ENCODE measurements at places on chromosomes 5 and 9.

- no peak for DNase-seq
These were observed 54.9 kb downstream of the DUSP1 start for GRCh38 chr5:172715931-172716682.

GRCh38 chr9:36401164-36401740 is 1.2 kb upstream of the RNF38 start:
- DNase-seq = peak; percentile 80

DNA sequence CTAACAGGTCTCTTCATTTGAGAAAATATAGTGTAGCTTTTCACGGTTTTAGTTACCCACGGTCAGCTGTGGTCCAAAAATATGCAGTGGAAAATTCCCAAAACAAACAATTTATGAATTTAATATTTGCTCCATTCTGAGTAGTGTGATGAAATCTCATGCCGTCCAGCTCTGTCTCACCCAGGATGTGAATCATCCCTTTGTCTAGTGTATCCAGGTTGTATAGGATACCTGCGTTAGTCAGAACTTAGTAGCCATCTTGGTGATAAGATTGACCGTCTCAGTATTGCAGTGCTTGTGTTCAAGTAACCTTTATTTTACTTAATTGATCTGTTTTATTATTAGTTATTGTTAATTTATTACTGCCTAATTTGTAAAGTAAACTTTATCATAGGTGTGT is 41.1 kb downstream of the NDUFS4 start:
- DNase-seq = peak; percentile 80

- DNase-seq = no peak
These were observed 73.4 kb upstream of the FBXW11 start for GRCh38 chr5:172079876-172080275.

GRCh38 chr9:93209576-93210323 is 25.8 kb downstream of the WNK2 start:
- DNase-seq = no peak

GRCh38 chr5:73531356-73531755 is 33.1 kb downstream of the BTF3 start:
- no peak for DNase-seq

DNA sequence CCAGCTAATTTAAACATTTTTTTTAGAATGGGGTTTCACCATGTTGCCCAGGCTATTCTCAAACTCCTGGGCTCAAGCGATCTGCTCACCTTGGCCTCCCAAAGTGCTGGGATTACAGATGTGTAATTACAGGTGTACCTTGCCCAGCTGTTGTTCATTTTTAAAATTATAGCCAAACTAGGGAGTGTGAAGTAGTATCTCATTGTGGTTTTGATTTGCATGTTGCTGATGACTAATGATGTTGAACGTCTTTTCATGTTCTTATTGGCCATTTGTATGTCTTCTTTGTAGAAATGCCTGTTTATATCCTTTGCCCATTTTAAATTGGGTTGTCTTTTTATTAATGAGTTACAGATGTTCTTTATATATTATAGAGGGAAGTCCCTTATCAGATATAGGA is 31.5 kb downstream of the EHMT1 start:
- DNase-seq = no peak

- no peak for DNase-seq
These were observed 87.7 kb upstream of the PTPN3 start for GRCh38 chr9:109585796-109586195.

- no peak for DNase-seq
These were observed 24.6 kb downstream of the SSBP2 start for GRCh38 chr5:81726297-81726696.

DNA sequence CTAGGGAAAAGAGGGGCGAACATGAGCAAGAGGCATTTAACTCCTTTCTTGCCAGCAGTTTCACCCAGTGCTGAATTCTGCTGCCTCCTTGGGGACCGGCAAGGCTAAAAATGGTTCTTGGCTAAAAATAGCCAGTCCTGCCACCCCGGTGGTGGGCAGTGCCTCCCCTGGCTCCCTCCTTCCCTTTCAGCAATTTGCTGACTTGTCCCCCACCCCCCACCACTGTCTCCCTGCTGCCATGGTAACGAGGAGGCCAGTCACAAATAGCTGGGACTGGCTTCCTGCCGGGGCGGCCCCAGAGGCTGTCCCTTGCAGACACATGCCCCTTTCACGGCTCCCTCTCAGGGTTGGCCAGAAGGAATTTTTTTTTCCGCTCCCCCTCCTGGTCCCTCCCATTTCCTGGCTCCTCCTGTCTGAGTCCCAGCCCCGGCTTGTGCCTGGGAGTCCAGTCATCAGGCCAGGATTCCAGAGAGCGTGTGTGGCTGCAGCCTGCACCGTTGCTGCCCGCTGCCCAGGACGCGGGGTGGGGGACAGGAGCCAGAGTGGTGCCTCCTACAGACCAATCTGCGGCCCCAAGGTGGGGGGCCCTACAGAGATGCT is 130.3 kb downstream of the RGS3 start:
- DNase-seq = peak; percentile 99

DNA sequence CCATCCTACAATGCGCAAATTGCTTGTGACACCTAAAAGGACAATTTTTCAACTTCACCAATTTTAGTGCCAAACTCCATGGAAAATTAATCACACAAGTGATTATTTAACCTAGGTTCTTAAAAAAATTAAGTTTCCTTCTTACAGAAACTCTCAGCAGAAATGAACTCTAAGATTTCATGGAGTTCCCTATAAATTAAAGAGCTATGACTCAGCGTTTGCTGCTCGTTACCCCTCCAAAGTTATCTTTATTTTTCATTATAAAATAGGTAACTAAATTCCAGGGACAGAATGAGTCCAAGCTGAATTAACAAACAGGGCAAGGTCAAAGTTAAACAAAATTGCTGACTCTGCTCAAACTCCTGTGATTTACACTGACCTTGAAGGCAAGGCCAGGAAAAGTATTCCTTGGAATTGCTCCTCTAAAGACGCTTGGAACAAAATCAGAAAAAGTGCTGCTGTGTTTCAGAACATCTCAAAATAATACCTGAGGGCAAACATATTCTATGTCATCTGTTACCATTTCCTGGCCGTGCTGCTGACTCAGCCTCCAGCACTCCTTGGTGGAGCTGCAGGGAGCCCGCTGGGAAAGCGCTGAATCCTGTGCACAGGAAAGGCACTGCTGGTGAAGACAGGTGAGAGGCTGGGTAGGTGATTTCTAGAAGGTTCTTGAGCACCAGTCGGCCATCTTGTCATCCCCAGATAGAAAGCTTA is 2.5 kb upstream of the CMBL start:
- DNase-seq = peak; percentile 19

DNA sequence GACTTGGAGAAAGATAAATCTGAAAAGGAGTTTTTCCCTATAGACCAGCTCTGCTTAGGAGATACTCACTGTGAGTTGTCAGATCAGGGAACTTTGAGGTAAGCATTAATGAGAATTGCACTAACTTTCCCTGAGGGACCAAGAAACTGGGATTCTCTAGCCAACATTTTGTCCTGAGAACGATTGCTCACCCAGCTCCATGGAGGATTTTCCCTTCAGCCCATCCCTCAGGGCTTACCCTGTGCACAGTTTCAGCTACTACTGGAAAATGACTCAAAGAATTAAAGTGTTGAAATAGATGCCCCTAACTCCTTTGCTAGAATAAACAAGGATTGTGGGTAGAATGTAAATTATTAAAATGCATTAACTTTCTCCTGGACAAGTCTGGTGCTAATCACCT is 237.2 kb upstream of the IL12B start:
- DNase-seq = no peak

DNA sequence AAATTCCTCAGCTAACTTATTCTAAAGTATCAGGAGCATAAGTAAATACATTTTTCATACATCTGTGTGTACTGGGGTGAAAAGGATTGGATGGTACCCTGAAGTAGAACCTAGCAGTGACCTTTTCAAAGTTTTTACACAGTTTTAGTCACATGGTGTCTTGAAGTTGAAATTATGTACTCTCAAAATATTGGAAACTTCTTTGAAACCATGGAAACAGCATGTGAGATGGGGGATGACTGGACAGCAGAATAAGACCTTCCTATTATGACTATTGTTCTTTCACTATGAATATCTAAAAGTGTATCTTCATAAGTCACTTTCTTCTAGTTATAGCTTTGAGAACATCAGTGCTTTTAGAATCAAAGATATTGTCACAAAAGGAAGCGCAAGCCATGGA is 301.5 kb upstream of the ELAVL2 start:
- no peak for DNase-seq

DNA sequence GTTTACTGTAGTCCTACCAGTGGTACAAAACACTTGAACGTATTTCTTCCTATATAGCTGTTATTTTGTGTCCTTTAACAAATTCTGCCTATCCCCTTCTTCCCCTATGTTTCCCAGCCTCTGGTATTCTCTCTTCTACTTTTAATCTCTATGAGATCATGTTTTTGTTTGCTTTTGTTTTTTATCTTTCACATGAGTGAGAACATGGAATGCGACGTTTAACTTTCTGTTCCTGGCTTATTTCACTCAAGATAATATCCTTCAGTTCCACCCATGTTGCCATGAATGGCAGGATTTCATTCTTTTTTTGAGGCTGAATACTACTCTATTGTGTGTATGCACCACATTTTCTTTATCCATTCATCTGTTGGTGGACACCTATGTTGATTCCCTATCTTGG is 634.4 kb upstream of the WWC1 start:
- DNase-seq = no peak

DNA sequence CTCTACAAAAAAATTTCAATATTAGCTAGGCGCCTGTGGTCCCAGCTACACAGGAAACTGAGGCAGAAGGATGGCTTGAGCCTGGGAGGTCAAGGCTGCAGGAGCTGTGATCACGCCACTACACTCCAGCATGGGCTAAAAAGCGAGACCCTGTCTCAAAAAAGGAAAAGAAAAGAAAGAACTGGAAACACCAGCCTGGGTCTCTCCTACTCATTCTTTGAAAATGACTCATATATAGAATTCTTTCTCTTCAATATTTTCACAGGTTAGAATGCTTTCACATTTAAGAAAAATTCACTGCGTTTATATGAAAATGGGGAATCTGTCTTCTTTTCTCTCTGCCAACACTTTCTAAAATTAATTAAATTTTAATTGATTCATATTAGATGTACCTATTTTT is 115.6 kb downstream of the TRPM6 start:
- DNase-seq = no peak

GRCh38 chr5:179699616-179700237 is 960 bp downstream of the CANX start:
- DNase-seq = peak; percentile 47

DNA sequence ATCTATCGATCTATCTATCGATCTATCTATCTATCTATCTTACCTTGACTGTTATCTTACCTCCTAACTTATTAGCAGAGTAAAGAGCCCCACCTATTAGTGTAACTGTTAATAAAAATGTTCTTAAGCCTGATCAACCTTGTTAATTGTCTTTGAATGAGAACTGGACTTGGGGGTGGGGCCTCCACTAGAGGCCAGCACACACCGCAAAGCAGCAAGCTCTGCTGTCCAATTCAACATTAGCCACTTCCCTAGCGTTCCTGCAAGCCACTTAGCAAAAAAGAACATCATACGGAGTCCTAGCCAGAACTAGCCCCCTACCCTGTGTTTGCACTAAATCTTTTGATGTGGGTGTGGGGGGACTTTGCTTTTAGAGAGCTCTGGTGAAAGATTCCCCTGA is 515.8 kb downstream of the KDM4C start:
- no peak for DNase-seq

- DNase-seq = no peak
These were observed 2071.2 kb upstream of the CDH6 start for GRCh38 chr5:29122306-29122705.

DNA sequence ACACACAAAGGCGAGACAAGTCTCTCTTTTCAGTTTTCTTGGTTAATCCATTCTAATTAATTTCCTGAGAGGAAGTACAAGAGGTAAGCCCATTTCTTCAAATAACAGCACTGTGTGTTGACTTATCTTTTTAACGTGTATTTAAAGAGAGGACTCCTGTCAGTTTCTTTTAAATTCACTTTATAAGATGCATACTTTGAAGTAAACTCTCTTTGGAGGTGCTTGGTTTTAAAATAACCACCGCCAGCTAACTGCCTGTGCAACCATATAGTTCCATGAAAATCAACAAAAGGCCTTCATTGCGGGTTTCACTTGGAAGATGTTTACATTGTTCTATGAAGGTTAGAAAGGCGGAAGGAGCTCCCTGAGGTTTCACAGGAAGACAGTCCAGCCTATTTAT is 13.1 kb upstream of the SERINC5 start:
- no peak for DNase-seq

GRCh38 chr5:38367410-38367809 is 109.1 kb downstream of the EGFLAM start:
- no peak for DNase-seq

- peak; percentile 13 for DNase-seq
These were observed 101.7 kb downstream of the GDNF start for GRCh38 chr5:37738057-37738691.

- no peak for DNase-seq
These were observed 31.3 kb downstream of the ELL2 start for GRCh38 chr5:95930141-95930930.

DNA sequence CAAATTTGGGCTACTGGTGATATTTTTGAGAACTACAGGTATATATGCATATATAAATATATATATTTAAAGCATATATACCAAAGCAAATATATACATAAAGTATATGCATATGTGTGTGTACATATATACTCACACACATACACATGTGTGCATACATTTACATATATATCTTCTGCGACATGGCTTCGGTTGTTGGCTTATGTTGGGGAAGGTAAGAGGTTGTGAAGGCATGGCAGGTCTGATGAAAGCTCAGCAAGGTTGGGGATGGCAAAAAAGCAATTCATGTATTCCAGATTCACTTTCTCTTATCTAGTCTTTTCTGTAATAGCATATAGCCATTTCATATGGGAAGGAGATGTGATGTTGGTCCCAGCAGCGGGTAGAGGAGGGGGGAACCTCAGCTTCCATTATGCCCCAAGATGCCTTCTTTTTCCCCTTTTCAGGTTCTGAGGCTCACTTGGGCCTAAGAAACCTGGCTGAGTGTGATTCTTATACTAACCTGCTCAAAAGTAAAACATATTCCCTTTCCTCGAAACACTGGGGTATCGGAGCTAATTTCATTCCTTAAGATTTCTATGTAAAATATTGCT is 201.7 kb downstream of the MEF2C start:
- DNase-seq = no peak

- no peak for DNase-seq
These were observed 2.7 kb downstream of the ASTN2 start for GRCh38 chr9:117412006-117412715.

DNA sequence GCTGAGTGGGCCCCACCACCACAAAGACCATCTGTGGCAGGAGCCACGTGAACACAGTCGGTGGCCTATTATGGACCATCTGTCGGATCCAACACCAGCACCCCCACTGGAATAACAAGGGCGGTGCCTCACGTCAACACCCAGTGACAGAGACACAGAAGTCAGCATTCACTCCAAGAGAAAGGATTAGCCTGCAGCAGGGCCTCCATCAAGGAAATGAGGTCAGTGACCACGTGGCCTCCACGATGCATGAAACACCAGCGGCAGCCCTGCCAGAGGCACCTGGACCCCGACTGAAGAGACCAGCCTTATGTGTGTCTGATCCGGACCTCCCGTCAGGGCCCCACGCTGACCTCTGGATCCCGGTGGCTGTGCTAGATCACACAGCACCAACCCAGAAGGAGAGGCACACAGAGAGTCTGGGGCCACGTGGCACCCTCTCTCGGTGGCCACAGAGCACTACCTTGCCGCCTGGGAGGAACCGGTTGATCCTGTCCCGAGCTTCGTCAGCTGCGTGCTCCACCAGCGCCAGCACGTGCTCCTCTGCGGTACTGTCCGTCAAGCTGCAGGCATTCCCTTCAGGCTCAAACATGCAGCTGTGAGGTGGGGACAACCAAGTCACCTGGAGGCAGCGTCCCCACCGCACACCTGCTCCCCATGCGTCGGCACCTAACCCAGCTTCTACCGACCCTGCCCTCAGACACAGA is 9.0 kb downstream of the BRD9 start:
- DNase-seq = no peak

GRCh38 chr5:141908796-141909195 is 14.9 kb upstream of the DELE1 start:
- no peak for DNase-seq
